H4 (cell line): ENCODE measurements at places on chromosomes 3 and 15. TPM values are rescaled to one million over a fixed set of nuclear protein-coding genes. Genes with fewer than 3 reads are reported as not detected.

DNA sequence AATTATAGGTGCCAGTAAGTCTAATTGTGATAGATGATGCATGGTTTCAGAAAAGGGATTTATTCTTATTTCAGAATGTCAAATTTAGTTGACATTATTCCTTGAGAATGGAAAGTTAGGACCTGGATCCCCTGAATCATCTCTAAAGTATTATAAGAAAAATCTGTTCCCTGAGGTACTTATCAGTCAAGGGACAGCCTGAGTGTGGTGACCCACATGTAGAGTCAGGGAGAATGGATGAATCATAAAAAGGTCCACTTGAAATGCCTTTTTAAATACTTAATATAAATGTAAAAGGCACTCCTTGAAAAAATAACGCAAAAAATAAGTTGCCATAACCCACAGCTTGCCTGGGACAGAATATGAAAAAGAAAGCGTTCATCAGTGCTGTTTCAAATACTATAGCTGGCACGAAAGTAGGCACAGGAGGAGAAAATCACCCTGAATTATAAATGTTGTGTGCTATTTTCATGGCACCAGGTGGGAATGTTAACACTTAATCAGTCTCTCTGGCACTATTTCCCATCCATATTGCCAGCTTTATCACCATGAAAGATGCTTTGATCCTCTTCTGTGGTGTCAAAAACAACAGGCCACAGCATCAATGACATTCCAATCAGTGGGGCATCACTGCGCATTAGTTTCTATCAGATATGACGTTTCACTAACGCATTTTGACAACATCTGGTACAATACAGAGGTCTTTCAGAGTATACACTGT, 208.5 kb downstream of the EPHA3 start:
- no peak for DNase-seq

DNA sequence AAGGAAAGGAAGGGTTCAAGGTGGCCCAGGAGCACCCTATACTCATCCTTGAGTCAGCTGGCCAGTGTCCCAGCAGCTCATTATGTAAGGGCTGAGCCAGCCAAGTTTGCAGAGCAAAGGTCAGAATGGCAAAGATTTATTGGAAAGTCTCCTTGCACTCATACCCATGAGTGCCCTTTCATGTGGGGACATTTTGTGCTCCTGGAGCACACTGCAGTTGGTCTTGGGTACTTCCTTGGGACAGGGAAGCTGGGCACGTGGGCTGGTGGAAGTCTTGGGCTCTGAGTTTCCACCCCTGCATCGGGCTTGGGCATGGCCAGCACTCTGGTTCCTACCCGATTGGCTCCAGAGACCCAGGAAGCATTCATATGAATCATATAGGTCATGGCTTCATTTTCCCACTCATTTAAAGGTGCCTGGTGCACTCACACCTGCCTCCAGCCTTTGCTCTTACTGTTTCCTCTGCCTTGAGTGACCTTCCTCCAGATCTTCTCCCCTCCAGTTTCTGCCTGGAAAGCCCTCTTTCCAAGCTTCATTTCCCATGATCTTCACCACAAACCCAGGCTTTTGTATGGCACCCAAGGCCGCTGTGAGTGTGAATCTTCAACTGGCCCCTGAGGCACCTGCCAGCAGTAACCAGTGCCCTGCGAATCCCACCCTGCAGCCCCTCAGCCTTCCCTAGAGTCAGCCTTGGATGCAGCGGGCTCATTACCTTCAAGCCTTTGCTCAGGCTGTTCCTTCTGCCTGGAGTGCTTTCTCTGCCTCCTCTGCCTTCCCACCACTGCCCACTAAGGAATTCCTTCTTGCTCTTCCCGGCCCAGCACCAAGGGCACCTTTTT, 10.5 kb upstream of the PRKCD start:
- no peak for DNase-seq

DNA sequence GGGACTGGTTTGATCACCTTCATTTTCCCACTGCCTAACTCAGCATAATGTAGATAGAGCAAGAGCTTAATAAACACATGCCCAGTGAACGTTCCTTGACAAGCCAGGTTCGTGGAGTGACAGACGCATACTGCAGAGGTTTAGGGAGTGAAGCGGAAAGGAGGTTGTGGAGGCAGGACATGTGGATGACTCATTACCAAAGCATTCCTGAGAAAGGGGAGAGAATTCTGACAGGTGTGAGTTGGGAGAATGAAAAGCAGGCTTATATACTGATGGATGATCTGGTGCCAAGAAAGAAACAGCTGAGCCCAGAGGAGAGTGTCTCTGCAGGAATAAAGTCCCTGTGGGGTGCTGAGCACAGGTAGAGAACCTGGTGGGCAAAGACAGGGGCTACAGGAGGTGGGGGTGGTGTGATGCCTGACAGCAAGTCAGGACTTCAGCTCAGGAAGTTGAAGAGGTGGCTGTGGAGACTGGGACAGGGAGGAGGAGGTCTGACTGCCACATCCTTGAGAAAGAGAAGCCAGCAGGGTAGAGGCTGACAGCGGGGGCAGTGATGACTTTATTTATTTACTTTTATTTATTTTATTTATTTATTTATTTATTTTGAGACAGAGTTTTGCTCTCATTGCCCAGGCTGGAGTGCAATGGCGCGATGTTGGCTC, 2.4 kb upstream of the RPL29 start:
- no peak for DNase-seq

The GPR149 gene
- not detected in 2 replicates for total RNA-seq

DNA sequence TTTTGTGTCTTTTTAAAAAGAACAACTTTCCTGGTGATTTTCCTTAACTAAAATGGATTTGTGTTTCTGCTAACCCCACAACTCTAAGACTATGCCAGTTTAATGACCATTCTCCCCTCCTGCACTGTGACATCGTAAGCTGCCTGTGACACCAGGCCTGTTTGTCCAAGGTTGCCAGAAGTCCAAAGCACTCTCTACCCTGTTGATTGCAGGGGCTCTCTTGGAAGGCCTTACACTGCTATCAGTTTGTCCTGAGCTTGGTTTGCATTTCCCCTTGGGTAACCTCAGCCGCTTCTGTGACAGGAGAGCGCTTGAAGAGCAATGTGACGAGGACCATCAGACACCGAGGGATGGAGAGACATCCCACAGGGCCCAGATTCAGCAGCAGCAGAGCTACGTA, 55.8 kb downstream of the CDAN1 start:
- no peak for DNase-seq

The NRG4 gene
- 7.8 and 13.9 TPM in 2 replicates for total RNA-seq

GRCh38 chr3:67463656-67464055, 190.8 kb downstream of the SUCLG2 start:
- DNase-seq, result no peak

- DNase-seq, result peak; percentile 40
Observed at GRCh38 chr3:46378426-46378942, 7.7 kb downstream of the CCR5 start.

The TMOD2 gene
- 0.64 and 7.1 TPM in 2 replicates for total RNA-seq

- DNase-seq, result peak; percentile 10
Observed at GRCh38 chr3:28745436-28745835, 396.8 kb upstream of the AZI2 start.

DNA sequence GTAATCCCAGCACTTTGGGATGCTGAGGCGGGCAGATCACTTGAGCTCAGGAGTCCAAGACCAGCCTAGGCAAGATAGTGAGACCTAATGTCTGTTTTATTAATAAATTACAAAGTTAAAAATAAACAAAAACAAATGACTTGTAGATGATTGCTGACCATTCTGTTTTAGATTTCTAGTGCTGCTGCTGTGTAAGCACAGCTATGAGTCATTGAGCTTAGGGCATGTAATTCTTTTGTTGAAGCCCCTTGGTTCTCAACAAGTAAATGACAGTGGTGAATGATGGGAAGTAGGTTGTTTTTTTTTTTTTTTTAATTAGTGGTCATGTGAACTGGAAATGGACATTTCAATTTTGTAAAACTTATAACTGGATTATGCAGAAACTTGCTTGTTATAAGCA, 63.3 kb downstream of the LEO1 start:
- peak; percentile 21 for DNase-seq

The PYGO1 gene
- 7.2 and 7.8 TPM in 2 replicates for total RNA-seq

DNA sequence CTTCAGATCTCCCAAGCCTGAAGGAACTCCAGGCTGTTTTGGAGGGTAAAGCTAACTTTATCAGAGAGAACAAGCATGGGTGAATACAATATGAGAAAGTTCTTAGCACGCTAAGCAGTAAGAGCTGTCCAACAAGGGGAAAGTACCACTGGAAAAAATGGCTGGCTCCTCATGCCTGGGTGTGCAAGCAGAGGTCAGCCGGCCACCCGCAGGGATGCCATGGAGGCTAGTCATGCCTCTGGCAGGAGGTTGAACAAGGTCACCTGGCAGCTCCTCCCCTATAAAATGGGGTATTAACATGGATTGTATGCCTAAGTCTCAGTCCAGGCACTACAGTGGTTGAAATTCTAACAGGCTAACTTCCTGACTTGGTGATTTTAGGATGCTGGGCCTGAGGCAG, 75.4 kb upstream of the SLC6A1 start:
- peak; percentile 17 for DNase-seq

The UCN2 gene
- total RNA-seq, result 0.29 and 0.56 TPM in 2 replicates

DNA sequence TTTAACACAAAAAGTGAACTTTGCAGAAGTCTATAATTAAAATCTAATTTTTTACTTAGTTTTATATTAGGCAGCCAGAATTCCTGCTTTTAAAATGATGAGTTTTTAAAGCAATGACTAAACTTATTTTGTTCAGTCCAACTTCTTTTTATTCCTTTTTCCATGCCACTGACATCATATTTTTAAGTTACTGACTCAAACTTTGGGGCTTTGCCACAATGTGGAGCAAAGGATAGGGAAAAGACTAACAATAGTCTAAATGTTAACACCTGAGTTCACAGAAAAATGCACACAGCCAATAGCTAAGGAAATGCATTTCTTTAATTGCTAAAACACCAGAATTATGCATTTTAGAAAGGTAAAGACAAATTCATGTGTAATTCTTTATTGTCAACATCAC, 647.6 kb upstream of the DPPA4 start:
- DNase-seq, result no peak

The ZNF385D gene
- not detected in 2 replicates for total RNA-seq

DNA sequence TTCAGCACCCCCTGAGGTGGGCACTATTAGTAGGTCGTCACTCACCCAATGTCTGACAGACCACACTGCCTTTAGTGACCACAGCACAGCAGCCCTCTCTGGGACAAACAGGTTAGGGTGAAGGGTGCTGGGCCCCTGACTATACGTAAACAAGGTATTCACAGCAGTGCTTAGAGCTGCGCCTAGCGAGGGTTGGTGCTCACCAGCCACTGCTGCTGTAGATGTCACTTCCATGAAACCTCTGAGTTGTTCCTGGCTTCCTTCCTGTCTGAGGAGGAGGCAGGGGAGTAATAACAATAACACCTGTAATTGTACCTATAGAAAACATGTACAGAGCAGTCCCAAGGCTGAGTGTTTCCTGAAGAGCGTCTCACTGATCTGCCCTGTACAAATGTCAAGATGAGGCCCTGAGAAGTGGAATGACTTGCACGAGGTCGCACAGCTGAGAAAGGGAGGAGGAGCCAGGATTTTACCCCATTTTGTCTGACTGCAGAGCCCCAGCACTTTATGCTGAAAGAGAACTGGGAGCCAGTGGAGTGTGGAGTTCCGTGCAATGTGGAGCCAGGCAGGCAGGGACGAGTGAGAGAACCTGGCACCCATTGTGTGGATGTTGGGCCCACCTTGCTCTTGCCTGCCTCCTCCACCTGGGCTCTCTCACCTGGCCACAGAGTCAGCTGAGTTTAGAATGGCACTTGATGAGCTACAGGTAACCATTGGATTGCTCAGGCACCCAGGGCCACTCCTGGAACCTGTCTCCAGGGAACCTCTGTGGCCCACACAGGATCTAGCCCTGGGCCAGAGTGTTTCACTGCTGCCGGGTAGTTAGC, 93.8 kb downstream of the DNAJB8 start:
- no peak for DNase-seq

The GOLGA6L2 gene
- not detected in 2 replicates for total RNA-seq

The EDEM1 gene
- total RNA-seq, result 13.0 and 17.5 TPM in 2 replicates
